GDM1 (cell line): ENCODE measurements at places on chromosomes 1 and 21.

DNA sequence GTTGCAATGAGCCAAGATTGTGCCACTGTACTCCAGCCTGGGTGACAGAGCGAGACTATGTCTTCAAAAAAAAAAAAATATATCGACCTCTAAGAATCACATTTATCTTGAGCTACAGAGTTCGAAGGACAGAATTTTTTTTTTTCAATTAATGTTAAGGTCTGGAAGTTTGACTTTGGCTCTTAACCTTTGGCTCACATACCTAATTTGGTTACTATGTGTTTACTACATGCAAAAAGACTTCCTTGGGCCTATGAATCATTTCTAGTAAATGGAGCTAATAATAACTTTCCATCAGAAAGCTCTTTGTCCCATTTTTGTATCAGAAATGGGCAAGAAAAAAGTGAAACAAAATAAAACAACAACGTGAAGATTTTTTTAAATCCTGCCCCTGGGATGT is 351.2 kb downstream of the SMYD3 start:
- DNase-seq = no peak

GRCh38 chr1:23478896-23479665 is 4.9 kb downstream of the ASAP3 start:
- no peak for DNase-seq

DNA sequence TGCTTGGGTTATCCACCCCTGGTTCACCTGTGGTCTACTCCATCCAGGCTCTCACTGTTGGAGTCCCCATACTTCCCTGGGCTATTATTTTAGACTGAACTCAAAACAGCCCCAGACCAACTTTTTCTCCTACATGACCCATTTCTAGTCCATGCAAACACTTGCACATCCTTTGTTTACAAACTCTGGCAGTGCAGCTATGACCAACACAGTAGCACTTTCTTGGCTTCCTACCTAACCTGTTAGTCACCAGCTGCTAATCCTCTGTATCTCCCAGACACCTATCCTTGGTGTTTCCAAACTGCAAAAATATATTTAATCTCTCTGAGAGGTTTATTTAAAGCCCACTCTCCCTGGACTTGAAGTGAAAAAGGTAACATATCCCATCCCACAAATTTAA is 90.8 kb downstream of the DDAH1 start:
- no peak for DNase-seq

DNA sequence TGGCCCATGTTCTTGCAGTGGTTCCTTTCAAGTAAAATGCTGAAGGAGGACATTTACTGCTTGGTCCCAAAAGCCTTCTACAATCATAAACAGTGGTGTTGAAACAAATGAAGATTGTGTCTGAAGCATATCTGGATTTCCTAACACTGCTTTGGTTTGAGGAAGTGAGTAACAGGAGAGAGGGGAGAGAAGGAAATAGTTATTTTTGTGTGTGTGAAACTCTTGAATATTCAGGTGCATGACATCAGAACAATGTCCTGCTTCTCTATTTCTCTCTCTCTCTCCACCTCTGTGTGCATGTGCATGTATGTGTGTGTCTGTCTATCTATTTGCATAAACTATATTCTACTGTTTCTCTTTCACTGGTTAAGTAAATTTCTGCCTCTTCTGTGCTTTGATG is 61.4 kb upstream of the TNFSF18 start:
- peak; percentile 10 for DNase-seq

GRCh38 chr1:21871943-21872342 is 59.9 kb downstream of the LDLRAD2 start:
- DNase-seq = no peak

DNA sequence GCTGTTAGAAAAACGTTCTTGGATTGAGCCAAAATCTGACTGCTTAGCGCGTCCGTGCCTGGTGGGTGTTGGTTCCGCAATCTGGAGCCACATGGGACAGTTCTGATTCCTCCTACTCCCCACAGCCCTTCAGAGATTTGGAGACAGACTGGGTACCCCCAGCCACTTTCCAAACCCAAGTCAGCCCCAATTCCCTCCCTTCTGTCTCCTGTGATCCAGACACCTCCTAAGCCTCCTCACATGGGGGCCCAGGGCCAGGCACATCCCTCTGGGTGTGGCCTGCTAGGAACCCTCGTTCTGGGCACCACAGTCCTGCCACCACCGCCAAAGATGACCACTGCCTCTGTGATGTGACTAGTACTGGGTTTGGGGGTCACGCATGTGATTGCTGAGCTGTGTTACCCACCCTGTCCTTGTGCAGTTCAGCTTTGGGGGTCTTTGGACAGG is 4.8 kb downstream of the PLA2G5 start:
- no peak for DNase-seq

GRCh38 chr1:2561898-2562895 is 6.0 kb downstream of the TNFRSF14 start:
- DNase-seq = no peak

- DNase-seq = no peak
Measured at GRCh38 chr1:31701091-31701736, 2.6 kb downstream of the COL16A1 start.

DNA sequence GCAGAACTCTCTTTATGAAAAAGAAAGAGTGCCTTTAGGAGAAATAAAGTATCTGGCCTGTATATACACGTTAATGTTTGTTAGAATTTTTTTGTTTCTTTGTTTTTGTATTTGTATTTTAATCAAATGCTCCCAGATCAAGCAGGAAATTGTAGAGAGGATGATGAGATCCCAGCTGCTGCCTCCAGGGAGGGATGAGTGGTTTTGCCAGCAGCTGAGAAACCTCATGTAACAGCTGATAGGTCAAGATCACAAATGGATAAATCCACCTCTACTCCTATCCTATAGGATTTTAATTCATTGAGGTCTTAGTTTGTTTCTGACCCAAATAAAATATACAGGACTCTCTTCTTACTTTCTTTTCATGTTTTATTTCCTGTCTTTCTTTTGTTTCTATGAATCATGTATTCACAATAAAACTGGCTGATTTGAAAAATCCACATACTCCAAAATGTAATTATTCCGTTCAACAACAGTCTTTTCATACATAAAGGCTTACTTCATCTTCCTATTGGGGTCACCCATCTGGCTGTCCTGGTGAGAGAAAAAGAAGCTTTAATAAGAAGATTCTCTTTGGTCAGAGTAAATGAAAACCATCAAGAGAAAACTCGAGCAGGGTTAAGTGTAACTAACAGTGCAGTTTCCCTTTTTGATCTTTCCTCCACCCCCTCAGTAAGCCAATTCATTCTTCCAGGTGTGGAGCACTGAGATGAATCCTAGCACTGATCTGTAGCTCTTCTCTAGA is 129.3 kb upstream of the PLPPR5 start:
- no peak for DNase-seq

- no peak for DNase-seq
Measured at GRCh38 chr1:59906931-59907330, 19.6 kb downstream of the CYP2J2 start.
